ENCODE measurements at places on chromosomes 7 and 10.
A peak's percentile ranks its signal among the peaks of the same experiment; 100 is the strongest.

- DNase-seq: no peak
These were observed 56.4 kb upstream of the DKK1 start for GRCh38 chr10:52257692-52258075.

- DNase-seq: no peak
These were observed 30.1 kb downstream of the KLF6 start for GRCh38 chr10:3754727-3755439.

GRCh38 chr7:148108381-148108780 lies 482.2 kb upstream of the C7orf33 start:
- DNase-seq: no peak

DNA sequence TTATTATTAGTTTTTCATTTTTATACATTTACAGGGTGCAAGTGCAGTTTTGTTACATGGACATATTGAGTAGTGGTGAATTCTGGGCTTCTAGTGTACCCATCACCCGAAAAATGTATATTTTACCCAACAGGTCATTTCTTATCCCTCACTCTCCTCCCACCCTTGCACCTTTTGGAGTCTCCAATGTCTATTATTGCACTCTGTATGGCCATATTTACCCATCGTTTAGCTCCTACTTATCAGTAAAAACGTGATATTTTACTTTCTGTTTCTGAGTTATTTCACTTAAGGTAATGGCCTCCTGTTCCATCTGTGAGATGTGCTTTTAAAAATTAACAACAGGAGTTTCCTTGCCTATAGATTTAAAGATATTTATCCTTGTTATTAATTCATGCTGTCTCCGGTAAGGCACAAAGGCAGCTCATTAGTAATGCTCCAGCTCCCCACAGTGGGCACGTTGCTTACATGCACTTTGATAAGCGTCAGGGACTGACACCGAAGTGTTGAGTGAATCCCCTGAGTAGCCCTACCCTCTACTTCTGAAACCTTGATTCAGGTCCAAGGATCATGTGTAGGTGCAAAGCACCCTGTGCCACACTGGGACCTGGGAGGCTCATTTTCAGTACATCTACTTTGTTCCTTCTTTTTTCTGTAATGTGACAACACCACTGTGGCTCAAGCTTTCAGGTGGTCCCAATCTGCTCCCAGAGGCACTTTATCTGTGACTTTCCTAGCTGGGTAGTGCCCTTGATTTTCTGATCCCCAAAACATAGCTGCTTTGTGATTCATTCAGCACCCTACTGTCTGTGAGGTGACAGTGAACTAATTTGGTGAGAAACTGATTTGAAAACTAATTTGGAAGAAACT lies 27.3 kb downstream of the HYAL4 start:
- DNase-seq: peak; percentile 34

GRCh38 chr10:114869520-114869892 lies 47.9 kb downstream of the FHIP2A start:
- DNase-seq: no peak

- DNase-seq: no peak
These were observed 230.6 kb upstream of the ZMIZ1 start for GRCh38 chr10:78838141-78838657.

- DNase-seq: peak; percentile 81
These were observed 176.2 kb upstream of the ITGB1 start for GRCh38 chr10:33134011-33134751.

DNA sequence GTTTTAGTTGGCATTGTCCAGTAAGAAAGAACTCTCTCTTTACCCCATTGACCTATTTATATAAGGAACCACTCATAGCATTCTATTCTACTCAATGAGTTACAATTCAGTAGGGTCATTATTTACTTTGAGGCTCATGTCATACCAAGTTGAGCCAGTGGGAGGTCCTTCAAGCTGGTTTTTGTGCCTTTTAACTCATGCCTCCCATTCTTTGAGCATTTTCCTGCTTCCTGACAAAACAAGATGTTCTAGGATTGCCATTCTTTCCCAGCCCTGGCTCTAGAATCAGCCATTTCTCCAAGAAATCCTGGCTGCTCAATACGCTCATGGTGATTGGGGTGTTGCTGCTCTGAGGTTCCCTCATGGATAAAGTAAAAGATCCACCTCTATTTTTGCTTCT lies 250.1 kb downstream of the ABCA13 start:
- no peak for DNase-seq

- DNase-seq: no peak
These were observed 45.2 kb upstream of the DMTF1 start for GRCh38 chr7:87106974-87107612.

DNA sequence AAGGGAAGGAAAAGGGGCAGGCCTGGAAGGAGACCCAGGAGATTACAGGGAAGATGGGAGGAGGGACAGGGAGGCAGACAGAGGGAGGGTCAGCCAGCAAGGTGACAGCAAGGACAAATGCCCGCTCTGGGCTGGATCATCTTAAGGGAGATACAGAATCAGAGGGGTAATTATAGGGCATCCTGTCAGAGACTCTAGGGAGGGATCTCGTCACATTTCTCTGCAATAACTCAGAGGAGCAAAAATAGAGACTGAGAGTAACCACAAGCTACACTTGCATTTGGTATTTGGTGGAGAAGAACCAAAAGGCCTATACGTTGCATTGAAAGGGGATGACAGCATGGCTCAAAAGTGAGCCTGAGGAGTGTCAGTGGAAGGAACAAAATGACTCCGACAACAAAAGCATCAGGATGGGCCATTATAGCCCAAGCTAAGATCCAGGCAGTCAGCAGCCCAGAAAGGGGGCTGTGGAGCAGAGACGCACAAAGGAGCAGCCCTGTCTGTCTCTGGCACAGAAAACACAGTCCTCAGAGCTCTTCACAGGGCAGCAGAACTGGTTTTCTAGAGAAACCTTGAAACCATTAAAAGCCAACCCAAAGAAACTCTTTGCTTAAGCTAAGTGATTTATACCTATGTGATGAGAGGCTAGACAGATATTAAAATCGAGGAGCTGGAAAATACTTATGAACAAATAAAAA lies 430.2 kb upstream of the VSTM2A start:
- no peak for DNase-seq

DNA sequence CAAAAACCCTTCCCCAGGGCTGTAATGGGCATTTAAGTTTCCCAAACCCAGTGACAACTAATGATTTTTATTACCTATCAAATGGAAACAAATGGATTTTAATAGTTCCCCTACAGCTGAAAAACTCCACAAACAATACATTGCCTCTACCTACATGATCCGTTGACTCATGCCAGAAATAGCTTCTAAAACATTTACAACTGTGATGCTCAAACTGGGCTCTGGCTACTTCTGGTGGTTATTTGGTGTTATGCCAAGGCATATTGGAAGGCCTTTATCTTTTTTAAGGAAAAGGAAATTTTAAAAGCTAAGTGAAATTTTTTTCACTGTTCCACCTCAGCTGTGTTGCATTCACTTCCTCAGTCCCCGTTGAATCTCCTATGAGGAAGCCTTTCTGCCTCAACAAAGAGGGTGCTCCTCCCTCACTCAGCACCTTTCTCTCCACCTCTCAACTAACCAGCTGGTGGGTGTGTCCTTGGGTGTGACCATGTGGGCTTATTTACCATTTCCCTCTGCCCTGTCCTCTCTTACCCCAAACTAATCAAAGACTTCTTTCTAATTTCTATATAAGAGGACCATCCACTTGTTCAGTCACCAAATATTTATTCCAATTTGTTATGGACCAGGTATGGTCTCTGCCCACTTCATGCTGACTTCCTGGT lies 82.9 kb downstream of the PRTFDC1 start:
- no peak for DNase-seq

DNA sequence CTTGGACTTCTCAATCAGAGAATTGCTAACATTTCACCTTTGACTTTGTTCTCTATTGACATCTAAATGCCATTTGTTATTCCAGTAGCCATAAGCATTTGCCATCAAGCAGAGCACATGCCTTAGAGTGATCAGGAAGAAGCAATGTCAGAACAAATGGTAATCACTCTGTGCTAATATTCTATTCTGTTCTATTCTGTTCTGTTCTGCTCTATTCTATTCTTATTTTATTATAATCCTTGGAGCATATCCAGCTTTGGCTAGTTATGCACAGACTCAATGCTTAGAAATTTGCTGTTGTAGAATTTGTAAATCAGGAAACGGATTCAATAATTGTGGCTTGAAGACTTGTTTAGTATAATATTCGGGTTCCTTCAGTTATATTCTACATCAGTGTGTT lies 175.4 kb downstream of the EXOC4 start:
- no peak for DNase-seq

GRCh38 chr7:117780832-117781231 lies 92.4 kb downstream of the CTTNBP2 start:
- no peak for DNase-seq

DNA sequence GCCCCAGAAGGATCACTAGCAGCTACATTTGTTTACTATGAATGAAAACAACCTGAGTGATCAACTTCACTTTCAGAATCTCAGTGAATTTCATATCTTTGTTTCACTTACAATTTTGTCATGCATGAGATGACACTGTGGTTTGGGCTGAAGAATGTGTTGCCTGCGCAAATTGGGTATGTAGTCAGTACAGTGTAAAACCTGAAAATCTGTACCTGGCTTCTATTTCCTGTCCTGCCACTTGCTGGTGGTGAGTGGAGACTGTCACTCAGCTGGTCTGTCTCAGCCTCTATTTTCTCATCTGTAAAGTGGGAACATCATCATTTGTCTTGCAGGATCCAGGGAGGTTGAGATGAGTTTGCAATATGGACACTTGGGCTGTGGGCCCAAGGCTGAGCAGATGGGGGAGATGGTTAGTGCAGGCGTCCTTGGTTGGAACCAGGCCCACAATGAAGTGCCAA lies 118.0 kb downstream of the WDFY4 start:
- no peak for DNase-seq

- DNase-seq: no peak
These were observed 119.7 kb downstream of the JMJD1C start for GRCh38 chr10:63346015-63346441.

GRCh38 chr10:97325754-97326153 lies 6.7 kb downstream of the FRAT1 start:
- no peak for DNase-seq

GRCh38 chr7:43925984-43926797 lies at the start of gene UBE2D4:
Gene UBE2D4, plus strand, starts transcription at chr7:43926436. Its CDS starts 97 bp downstream, at chr7:43926533.
- peak; percentile 86 for DNase-seq

- no peak for DNase-seq
These were observed 7.6 kb downstream of the STEAP4 start for GRCh38 chr7:88299126-88299525.
